ENCODE measurements at places on chromosomes 11 and 22. TPM values are rescaled to one million over a fixed set of nuclear protein-coding genes. Genes with fewer than 3 reads are reported as not detected.

- H3K4me1 ChIP-seq, result peaks cover 17% of the 10 kb centered on the region
- DNase-seq, result no peak
- no peaks in the 10 kb centered on the region for H3K36me3 ChIP-seq
- peak overlapping the region; percentile 92 for H3K4me3 ChIP-seq
- peaks cover 2% of the 10 kb centered on the region for H3K27me3 ChIP-seq
These were observed 606 bp downstream of the RASSF7 start for GRCh38 chr11:561148-562003.

DNA sequence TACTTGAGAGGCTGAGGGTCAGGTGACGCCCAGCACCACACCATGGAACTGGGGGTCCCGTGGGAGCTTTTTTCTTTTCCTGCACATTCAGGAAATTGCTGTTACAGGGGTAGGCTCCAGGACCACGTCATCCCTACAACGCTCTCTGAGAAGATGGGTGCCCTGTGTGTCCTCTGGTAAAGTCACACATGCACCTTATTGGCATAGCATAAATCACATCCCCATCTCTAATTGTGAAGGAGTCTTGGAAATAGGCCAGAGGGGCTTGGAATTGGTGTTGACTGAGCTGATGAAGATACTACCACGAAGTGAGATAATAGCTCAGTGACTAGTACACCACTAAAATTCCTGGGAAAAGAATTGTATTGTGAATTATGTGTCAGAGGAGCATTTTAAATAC is 57.6 kb downstream of the TNRC6B start:
- H3K27me3 ChIP-seq, result no peaks in the 10 kb centered on the region
- H3K4me3 ChIP-seq, result no peak overlapping the region
- H3K4me1 ChIP-seq, result peaks cover 48% of the 10 kb centered on the region
- no peak for DNase-seq

The RASGRP2 gene
- polyA plus RNA-seq, result 283 TPM

- peak overlapping the region; percentile 89 for H3K4me3 ChIP-seq
- DNase-seq, result no peak
- peaks cover 9% of the 10 kb centered on the region for H3K27me3 ChIP-seq
- H3K27ac ChIP-seq, result no peak overlapping the region
- no peaks in the 10 kb centered on the region for H3K36me3 ChIP-seq
These were observed 1.5 kb downstream of the SLC35F2 start for GRCh38 chr11:107856981-107857517.

GRCh38 chr11:64095273-64095817 is 59.6 kb downstream of the FLRT1 start:
- H3K27ac ChIP-seq, result no peak overlapping the region
- peaks cover 36% of the 10 kb centered on the region for H3K4me1 ChIP-seq
- no peak overlapping the region for H3K4me3 ChIP-seq
- H3K36me3 ChIP-seq, result no peaks in the 10 kb centered on the region
- no peak for DNase-seq
- no peaks in the 10 kb centered on the region for H3K27me3 ChIP-seq

- H3K36me3 ChIP-seq, result no peaks in the 10 kb centered on the region
- H3K27ac ChIP-seq, result no peak overlapping the region
- H3K4me3 ChIP-seq, result no peak overlapping the region
- DNase-seq, result no peak
- no peaks in the 10 kb centered on the region for H3K4me1 ChIP-seq
These were observed 15.8 kb upstream of the SIK2 start for GRCh38 chr11:111586388-111586831.

The ESAM gene
- 14.3 TPM for polyA plus RNA-seq

- H3K36me3 ChIP-seq, result no peaks in the 10 kb centered on the region
- no peaks in the 10 kb centered on the region for H3K4me1 ChIP-seq
- peaks cover 8% of the 10 kb centered on the region for H3K27me3 ChIP-seq
- H3K27ac ChIP-seq, result no peak overlapping the region
- no peak for DNase-seq
These were observed 4.9 kb downstream of the MS4A15 start for GRCh38 chr11:60761436-60762190.

DNA sequence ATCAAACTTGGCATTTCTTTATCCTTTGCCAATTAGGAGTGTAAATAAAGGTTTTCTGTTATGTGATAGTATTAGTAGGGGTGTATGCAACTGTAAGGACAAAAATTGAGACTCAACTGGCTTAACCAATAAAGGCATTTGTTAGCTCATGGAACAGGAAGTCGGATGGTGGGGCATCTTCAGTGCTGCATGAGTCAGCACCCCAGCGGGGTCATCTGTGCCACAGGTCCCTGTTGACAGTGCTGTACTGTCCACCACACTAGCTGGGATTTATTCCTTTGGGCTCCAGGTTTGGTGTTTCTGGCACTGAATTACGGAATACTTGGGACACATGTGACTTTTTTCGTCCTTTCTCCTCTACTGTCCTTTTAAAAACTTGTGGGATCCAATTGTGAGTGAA is 86.0 kb downstream of the PPP6R3 start:
- H3K27ac ChIP-seq, result peak overlapping the region; percentile 1
- H3K27me3 ChIP-seq, result no peaks in the 10 kb centered on the region
- DNase-seq, result no peak

The MGAT3 gene
- 1.5 TPM for polyA plus RNA-seq

- no peak overlapping the region for H3K4me3 ChIP-seq
- H3K4me1 ChIP-seq, result no peaks in the 10 kb centered on the region
- no peak overlapping the region for H3K27ac ChIP-seq
- DNase-seq, result no peak
- H3K36me3 ChIP-seq, result no peaks in the 10 kb centered on the region
These were observed 76.8 kb upstream of the BIRC3 start for GRCh38 chr11:102240502-102240901.

DNA sequence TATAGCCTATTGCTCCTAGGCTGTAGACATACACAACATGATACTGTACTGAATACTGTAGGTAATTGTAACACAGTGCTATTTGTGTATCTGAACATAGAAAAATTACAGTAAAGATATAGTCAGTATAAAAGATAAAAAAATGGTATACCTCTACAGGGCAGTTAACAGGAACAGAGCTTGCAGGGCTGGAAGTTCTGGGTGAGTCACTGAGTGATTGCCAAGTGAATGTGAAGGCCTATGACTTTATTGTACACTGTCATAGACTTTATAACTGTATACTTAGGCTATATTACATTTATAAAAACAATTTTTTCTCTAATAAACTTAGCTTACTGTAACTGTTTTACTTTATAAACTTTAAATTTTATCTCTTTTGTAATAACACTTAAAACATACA is 332.4 kb upstream of the ARHGAP42 start:
- H3K4me3 ChIP-seq, result no peak overlapping the region
- no peaks in the 10 kb centered on the region for H3K27me3 ChIP-seq
- DNase-seq, result no peak
- H3K27ac ChIP-seq, result no peak overlapping the region

The ARHGAP20 gene
- polyA plus RNA-seq, result 0.15 TPM

GRCh38 chr22:49647627-49648026 is 180.0 kb downstream of the BRD1 start:
- H3K4me3 ChIP-seq, result no peak overlapping the region
- DNase-seq, result no peak
- no peaks in the 10 kb centered on the region for H3K27me3 ChIP-seq
- H3K4me1 ChIP-seq, result peaks cover 21% of the 10 kb centered on the region
- H3K27ac ChIP-seq, result no peak overlapping the region

DNA sequence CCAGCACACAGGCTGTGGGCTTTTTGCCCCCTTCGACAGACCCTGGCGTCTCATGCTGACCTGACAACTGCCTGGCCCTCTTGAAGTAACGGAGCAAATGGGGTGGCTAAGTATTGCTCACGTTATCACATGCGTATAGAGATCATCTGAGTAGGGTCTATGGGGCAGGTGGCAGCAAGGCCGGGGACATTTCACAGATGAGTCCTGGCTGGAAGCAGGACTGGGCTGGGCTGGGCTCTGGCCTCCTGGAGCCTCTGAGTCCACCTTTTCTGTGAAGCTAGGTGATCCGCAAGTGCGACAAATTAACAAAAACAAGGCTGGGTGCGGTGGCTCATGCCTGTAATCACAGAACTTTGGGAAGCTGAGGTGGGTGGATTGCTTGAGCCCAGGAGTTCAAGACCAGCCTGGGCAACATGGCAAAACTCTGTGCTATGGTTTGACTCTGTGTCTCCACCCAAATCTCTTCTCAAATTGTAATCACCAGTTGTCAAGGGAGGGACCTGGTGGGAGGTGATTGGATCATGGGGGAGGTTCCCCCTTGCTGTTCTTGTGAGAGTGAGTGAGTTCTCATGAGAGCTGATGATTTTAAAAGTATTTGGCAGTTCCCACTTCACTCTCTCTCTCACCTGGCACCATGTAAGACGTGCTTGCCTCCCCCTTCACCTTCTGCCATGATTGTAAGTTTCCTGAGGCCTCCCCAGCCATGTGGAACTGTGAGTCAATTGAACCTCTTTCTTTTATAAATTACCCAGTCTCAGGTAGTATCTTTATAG is 122.0 kb downstream of the MPPED1 start:
- H3K4me3 ChIP-seq, result no peak overlapping the region
- DNase-seq, result no peak
- H3K27ac ChIP-seq, result no peak overlapping the region

DNA sequence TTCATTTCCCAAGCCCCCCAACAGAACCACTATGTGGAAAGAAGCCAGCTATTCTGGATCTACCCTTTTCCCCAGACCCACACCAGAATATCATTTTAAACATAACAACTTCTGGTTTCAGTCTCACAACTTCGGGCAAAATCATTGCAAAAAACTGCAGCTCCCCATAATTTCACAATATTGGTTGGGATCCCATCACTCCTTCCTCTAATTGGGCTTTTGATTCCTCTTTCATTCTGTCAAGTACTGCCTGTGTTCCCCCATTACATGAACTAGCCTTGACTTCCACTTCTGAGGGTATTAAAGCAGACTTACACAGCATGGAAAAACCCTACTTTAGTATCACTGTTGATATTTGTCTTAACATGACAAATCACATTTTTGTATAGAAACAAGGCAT is 4.1 kb upstream of the APOL3 start:
- no peak overlapping the region for H3K4me3 ChIP-seq
- no peaks in the 10 kb centered on the region for H3K36me3 ChIP-seq
- no peak for DNase-seq
- no peaks in the 10 kb centered on the region for H3K27me3 ChIP-seq

DNA sequence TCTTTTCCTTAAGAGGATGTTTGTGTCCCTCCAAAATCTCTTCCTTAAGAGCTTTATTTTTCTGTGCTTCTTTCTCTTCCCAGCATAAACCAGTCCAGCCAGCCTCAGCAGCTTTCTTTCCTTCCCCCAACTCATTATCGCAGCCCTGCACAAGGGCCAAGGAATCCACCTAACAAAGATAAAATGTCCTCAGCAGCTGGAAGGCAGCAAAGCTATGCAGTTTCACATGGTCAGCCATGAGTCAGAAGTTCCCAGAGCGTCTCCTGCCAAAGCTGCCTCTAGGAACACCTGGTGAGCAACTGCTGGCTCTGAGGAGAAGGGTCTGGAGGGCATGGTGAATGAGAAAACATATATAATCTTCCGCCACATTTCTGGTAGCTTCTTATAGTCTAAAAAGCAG is 45.3 kb upstream of the HMGXB4 start:
- no peak overlapping the region for H3K27ac ChIP-seq
- no peaks in the 10 kb centered on the region for H3K4me1 ChIP-seq
- no peak for DNase-seq

- H3K4me1 ChIP-seq, result peaks cover 49% of the 10 kb centered on the region
- H3K4me3 ChIP-seq, result peak overlapping the region; percentile 54
- H3K27ac ChIP-seq, result peak overlapping the region; percentile 92
- H3K27me3 ChIP-seq, result no peaks in the 10 kb centered on the region
- DNase-seq, result peak; percentile 88
These were observed 10.9 kb downstream of the RELA start for GRCh38 chr11:65651589-65652510.

GRCh38 chr22:42881982-42882656 is 25.0 kb upstream of the ARFGAP3 start:
- no peak for DNase-seq
- no peak overlapping the region for H3K27ac ChIP-seq
- H3K4me3 ChIP-seq, result no peak overlapping the region

All from spleen (tissue), 13 donors.